Prostate gland (tissue), 2 donors: ENCODE measurements at places on chromosomes 2 and 18.
A peak's percentile ranks its signal among the peaks of the same experiment; 100 is the strongest.

DNA sequence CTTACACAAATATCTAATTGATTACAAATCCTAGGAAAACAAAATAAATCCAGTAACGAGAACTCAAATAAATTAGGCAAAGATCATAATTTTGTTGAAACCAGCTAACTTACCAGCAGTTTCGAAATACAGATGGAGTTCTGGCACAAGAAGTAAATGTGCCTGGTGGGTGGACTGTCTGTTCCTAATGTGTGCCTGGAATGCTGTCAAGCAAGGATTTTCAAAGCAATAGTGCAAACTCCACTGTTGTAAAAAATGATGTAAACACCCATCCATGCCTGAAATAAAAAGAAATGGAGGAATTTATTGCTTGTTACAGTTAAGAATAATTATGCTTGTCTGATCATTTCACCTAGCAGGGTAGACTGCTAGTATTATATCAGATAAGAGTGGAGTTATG is 423.9 kb upstream of the MAP2 start:
- DNase-seq, result no peak

GRCh38 chr2:118786746-118787145 is 60.7 kb downstream of the EN1 start:
- DNase-seq, result no peak

GRCh38 chr2:111978452-111979170 is 76.5 kb upstream of the TMEM87B start:
- DNase-seq, result no peak

- DNase-seq, result peak; percentile 22
These were observed 568 bp downstream of the ARL5A start for GRCh38 chr2:151827564-151828142.

DNA sequence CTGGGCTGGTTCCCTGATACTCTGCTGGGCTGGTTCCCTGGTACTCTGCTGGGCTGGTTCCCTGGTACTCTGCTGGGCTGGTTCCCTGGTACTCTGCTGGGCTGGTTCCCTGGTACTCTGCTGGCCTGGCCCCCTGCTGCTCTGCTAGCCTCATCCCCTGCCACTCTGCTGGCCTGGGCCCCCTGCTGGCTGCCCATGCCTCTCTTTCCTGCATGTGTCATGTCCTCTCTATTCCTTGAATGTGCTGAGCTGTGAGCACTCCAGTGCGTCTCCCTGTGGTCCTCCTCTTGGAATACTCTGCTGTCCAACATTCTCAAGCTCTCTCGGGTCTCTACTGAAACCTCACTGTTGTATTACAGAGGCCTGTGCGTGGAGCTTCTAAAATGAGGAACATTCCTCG is 216.3 kb downstream of the RNF144A start:
- DNase-seq, result no peak

DNA sequence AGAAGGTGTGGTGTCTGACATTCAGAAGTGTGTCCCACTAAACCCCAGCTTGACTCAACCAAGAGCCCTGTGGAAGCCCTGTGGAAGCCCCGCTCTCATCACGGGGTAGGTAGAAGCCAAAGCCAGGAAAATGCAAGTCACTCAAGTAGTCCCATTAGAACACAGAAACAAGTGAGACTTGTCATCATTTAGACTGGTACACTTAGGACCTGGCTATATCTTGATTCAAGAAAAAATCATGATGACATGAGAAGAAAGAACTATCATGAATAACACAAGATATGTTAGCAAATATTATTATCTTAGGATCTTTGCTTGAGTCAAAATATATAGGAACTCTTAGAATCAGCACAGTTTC is 28.2 kb upstream of the SULT1C4 start:
- DNase-seq, result no peak

- no peak for DNase-seq
These were observed 19.3 kb downstream of the TRABD2A start for GRCh38 chr2:84861539-84861938.

GRCh38 chr2:211455216-211455841 is 898.9 kb downstream of the CPS1 start:
- no peak for DNase-seq

DNA sequence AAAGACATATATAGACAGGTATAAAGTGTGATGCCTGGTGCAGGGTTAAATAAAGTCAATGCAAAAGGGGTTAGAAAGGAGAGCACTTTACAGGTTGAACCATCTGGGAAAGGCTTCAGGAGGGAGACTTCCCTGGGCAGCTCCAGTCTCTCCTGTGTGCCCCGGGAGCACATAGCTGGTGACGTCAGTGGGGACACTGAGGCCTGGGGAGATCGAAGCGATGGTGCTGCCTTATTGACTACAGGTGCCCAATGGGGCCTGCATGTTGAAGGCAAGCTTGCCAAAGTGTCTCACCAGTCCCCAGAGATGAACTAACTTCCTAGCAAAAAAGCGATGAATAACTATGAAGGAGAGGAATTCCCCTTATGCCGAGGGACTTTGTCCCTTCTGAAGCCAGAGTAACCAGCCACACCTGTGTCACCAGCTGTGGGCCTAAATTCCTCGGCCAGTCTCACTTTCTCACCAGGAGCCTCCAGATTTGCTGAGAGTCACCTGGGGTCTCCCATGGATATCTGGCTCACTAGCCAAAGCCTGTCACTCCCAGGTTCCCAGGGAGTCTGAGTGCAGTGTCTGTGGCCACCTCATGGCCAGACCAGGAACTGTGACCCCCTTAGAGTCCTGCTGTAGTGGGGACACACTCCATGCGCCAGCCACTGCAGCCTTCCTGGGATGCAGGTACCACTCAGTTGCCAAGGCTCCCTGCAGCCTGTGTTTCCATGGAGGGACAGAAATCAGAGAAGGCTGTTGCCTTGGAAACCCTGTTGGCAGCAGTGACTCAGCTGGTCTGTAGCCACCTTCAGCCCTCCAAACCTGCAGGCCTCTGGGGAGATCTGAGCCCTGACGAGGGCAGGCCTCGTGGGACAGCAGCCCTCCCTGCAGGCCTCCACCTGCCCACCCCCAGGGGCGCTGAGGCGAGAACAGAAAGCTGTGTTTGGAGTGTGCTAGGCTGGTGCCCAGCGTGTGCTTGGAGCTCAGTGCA is 128.7 kb downstream of the CTIF start:
- no peak for DNase-seq

DNA sequence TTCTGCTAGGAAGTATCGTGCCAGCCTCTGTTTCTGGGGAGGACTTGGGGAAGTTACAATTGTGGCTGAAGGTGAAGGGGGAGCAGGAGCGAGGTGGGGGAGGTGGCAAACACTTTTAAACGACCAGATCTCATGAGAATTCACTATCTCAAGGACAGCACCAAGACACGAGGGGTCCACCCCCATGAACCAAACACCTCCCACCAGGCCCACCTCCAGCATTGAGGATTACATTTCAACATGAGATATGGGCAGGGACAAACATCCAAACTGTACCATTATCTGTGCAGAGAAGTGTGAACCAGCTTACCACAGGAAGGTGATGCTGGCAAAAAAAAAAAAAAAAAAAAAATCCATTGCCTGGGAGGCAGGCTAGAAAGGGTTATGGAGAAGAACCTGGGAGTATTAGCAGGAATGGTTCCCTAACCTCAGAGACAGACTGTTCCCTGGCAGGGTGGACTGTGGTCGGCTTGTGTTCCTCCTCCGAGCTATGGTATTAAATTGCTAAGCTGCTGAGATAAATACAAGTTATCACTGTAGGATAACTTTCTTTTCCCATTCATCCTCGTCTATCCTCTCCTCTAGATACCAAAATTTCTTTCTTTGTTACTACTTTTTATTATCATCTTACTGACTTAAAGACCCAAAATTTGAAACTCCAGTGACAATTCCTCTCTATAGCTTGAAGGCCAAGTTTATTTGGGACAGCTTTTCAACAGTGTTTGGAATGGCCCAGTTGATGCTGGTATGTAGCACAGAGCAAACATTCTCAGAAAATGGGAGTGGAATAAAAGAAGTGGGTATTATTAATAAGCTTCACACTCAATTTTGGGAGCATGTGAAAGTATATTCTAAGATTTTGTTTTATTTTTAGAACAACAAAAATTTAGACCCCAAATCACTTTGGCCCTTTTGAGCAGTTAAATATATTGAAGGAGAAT is 73.7 kb upstream of the MAP3K20 start:
- no peak for DNase-seq
